ENCODE measurements at places on chromosomes 11 and 22.

- DNase-seq = no peak
These were observed 365.0 kb upstream of the CHORDC1 start for GRCh38 chr11:90587896-90588295.

DNA sequence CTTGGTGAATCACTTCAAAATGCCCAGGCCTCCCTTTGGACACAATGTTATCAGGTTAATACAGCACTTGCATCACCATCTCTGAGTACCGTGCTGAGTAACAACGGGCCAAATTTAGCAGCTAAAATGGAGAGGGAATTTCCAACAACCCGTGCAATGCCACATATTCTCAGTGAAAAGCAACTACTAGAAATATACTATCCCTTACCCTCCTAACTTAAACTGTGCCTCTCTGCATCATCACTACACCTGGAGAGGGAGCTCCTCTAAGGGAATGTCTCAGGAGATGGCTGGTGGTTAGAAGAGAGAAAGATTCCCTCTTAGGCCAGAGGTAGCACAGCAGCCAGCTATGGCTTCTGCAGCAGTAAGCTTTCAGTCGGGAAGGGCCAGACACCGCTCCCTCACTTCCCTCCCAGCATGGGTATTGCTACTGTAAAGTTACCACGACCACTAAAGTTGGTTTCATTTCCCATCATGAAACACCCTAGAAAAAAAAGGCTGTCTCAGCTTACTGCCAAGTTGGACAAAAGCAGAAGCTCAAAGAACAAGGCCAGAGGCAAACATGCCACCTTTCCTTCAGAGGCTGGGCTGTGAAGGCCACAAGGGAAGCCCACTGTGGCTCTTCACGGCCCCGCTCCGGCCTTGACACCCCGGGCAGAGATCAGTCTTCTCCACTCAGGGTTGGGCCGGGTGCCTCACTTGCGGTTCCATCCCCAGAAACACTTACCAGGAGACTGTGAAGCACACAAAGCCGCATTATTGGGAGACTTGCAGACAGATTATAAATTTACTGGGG is 3.9 kb downstream of the MAML2 start:
- no peak for DNase-seq

DNA sequence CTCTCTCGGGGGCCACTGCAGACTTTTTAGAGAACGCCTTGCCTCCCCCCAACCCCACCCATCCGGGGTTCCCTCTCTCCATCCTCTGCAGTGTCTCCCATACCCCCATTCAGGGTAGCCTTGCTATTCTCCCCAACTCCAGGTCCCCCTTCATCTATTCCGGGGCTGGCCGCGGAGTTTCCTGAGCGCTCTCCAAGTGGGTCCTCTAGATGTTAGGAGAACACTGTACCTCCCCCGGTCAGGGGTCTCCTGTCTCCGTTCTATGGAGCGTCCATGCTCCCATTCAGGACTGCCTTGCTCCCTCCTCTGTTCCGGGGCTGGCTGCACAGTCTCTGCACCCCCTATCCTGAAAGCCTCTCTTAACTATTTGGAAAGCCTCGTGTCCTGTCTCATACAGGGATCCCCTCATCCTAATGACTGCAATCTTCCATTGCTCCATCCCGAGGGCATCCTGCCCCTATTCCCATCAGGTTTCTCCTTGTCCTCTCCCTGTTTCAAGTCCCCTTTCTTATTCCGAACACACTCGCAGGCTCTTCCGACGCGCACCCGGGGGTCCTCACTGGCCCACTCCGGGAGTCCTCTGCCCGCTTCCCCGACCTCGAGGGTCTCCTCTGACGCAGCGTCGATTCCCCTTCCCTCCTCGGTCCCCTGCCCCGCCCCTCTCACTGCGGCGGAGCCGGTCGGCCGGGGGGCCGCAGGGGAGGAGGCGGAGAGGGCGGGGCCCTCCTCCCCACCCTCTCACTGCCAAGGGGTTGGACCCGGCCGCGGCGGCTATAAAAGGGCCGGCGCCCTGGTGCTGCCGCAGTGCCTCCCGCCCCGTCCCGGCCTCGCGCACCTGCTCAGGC is at the start of gene NEFH:
Gene NEFH (plus strand): TSS at position 802 of the 845 bp plus-strand sequence. CDS start 45 bp downstream, outside the sequence.
- no peak for DNase-seq

DNA sequence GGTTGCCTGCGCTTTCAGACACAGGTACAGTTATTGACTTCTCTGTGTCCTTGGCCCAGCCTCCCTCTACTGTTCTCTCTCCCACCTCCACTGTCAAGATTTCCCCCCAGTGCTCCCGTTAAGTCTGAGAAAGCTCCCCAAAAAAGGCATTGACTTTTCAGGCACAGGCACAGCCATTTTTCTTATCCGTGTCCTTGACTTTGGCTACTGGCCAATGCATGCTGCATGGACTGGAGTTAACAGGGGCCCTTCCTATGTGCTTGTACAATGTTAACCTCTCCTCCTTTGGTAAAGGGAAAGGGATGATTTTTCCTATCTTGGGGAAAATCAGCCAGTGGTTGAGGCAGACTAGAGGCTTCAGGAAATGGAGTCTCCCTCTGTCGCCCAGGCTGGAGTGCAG is 4.3 kb downstream of the APOL5 start:
- no peak for DNase-seq

DNA sequence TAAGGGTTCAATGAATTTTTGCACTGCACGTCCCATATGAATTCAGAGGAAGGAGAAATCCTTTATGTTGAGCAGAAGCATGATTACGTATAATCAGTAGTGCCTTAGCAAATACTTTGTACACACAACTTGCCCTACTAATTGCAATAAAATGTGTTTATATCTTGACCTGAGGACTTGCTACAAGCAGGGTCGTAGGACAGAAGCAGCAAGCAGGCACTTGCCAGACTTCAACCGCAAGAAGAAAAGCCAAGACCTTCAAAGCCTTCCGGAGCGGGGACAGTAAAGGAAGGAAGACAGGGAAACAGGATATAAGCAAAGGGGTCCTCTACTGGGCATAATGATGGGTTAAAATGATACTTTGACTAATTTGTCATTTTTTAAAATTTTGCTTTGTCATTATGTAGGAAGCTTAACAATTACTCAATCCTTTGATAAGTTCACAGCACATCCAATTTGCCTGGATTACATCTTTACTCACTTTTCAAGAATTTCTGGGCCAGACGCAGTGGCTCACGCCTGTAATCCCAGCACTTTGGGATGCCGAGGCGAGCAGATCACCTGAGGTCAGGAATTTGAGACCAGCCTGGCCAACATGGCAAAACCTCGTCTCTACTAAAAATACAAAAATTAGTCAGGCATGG is 23.2 kb upstream of the UBASH3B start:
- DNase-seq = no peak

- DNase-seq = no peak
These were observed 328.7 kb downstream of the FAM181B start for GRCh38 chr11:82404981-82405380.

GRCh38 chr11:108223348-108224149 is 682 bp downstream of the ATM start:
- DNase-seq = no peak

- no peak for DNase-seq
These were observed 42.3 kb downstream of the GRAMD1B start for GRCh38 chr11:123472236-123472935.

DNA sequence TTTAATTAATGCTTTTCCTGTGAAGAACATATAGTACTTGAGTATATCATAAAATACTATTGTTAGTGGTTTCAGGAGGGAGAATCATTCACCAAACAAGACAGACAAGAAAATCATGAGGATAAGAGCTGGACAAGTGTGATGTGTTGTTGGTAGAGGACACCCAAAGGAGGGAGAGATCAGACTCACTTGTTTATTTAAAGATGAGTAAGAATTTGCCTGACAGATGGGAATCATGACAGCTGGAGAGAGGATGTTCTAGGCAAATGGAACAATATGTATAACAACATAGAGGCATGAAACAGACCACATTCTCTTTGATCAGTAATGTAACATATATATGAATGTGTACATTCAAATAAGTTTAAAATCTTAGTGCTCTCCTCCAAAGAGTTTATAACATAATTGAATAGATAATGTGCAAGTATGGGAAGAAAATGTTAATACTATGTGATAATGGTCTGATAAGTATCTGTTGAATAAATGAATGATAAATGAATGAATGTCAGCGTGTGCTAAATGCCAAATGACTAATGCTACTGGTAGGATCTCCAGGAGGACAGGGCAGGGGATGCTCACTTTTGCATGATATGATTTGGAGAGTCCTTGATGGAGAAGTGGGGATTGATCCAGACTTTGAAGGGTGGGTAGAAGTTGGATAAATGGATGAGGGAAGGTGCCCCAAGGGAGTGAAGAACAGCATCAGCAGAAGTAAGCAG is 228.9 kb upstream of the SORL1-AS1 start:
- no peak for DNase-seq

GRCh38 chr11:17786824-17787525 is 52.4 kb downstream of the KCNC1 start:
- no peak for DNase-seq

- DNase-seq = no peak
These were observed 614.6 kb downstream of the TBC1D22A start for GRCh38 chr22:47376901-47377505.

- no peak for DNase-seq
These were observed 695 bp downstream of the PEX26 start for GRCh38 chr22:18078329-18079041.

GRCh38 chr11:75261902-75262361 is 21.4 kb downstream of the TPBGL start:
- no peak for DNase-seq

- no peak for DNase-seq
These were observed 3.8 kb upstream of the SHISAL1 start for GRCh38 chr22:44316393-44317122.

GRCh38 chr11:95445746-95446333 is 214.8 kb upstream of the SESN3 start:
- no peak for DNase-seq

GRCh38 chr11:16857186-16857585 is 118.7 kb downstream of the C11orf58 start:
- DNase-seq = no peak

DNA sequence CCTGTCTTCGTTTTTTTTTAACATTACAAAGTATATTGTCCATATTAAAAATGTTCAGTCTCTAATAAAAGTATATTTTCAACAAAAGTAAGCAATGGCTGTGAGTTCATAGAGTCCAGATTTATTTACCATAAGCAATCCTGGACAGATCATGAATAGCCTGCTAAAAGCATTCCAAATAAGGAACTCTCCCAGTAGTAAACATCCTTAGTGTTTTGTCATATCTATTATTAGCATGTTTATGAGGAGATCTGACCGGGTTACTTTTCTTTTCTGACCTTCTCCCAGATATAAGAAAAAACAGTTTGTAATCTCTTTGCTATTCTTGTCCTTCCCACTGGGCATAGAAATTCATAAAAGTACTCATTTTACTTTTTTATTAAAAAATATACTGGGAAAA is 403.9 kb upstream of the ANO3 start:
- no peak for DNase-seq

GRCh38 chr11:68938816-68939582 is 35.3 kb downstream of the IGHMBP2 start:
- no peak for DNase-seq

GRCh38 chr22:26933105-26933590 is 275.8 kb downstream of the MIAT start:
- DNase-seq = no peak

DNA sequence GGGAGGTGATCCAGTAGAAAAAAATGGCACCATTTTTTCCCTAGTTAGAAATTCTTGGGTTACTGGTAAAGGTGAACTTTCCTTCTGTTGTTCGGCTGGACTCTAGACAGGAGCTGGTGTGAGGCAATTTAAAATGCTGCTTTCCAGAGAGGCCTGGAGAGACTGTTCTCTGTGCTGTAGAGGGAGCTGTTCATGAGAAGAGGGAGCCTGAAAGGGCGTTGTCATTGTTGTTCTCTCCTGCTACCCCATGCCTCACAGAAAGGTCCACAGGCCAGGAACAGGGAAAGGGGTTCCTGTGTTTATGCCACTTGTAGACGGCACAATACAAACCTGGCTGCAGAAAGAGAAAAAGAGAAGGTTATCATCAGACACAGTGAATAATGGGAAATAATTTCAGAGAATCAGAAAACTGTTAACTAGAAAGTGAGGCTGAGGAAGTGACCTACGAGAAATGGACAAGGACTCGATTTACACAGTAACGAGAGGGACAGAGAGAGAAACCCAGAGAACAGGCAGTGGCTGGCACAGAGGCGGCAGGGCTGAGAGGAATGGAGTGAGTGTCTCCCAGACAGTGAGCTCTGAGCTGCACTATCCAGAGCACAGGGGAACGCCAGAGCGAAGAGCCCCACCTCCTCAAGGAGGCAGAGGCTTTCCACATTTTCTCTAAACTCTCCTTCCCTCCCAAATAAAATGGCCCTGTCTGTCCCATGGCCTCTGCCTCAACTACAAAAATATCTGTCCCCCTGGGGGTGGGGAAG is 109.2 kb downstream of the RRM1 start:
- DNase-seq = no peak

DNA sequence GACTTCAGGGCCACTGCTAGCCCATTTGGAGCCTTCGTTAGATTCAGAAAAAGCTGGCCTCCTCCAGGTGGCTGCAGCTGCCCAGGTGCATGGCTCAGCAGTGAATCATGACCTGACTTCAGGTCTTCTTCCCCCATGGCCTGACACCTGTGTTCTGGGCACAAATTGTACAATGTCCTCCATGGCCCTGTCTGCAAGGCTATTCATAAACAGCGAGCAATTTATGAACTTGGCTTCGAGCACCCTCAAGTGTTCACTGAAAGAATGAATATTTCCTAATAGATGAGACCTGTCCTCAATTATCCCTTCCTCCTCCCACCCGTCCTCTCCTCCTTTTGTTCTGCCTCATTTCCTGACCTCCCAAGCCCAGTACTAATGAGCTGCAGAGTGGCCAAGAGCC is 12.2 kb upstream of the VPS37C start:
- no peak for DNase-seq

DNA sequence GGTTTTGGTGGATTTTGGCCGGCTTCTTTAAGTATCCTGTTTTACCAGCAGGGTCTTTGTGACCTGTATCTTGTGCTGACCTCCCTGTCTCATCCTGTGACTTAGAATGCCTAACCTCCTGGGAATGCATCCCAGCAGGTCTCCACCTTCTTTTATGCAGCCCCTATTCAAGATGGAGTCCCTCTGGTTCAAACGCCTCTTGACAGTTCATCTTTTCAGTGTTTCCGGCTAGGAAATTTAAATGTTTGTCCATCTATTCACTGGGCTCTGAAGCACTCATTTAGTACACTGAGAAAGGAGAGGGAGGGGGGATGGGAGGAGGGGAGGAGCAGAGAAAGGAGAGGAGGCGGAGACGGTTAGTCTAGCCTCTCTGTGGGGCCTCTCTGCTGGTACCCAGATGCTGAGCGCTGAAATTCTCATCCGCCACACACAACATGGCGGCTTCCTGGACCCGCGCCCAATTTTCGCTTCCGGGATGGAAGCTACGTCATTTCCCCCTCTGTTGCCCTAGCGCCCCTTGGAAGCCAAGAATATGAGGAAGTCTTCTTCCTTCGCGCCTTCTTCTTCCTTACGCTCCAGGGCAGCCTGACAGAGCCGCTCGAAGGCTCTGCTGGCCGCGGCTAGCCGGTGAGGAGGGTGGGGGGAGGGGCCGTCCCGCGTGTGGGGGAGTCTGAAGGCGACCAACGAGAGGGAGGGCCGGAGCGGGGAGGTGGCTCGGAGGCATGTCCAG is 69.0 kb upstream of the SYT13 start:
- peak; percentile 81 for DNase-seq

GRCh38 chr22:20001082-20001638 is 15.5 kb downstream of the ARVCF start:
- DNase-seq = no peak
